Activated T-cell treated with anti-CD3 and anti-CD28 coated beads, Interleukin-2, amount 50 U/mL, for 72 hours (primary cell): ENCODE measurements at places on chromosomes 2 and 18. TPM values are rescaled to one million over a fixed set of nuclear protein-coding genes. Genes with fewer than 3 reads are reported as not detected.

Gene GLI2
- total RNA-seq: not detected

Gene FOXI3
- not detected for total RNA-seq

- H3K27me3 ChIP-seq: peaks cover 22% of the 10 kb centered on the region
- H3K36me3 ChIP-seq: no peaks in the 10 kb centered on the region
- H3K4me1 ChIP-seq: no peaks in the 10 kb centered on the region
- H3K27ac ChIP-seq: no peak overlapping the region
- H3K4me3 ChIP-seq: no peak overlapping the region
These were observed 304.3 kb downstream of the CDCA7 start for GRCh38 chr2:173658946-173659371.

GRCh38 chr2:135829378-135830135 is 7.4 kb downstream of the LCT start:
- no peak overlapping the region for H3K27ac ChIP-seq
- no peaks in the 10 kb centered on the region for H3K36me3 ChIP-seq
- H3K4me3 ChIP-seq: no peak overlapping the region

GRCh38 chr2:64848945-64849344 is 140.3 kb upstream of the SLC1A4 start:
- no peaks in the 10 kb centered on the region for H3K36me3 ChIP-seq
- H3K4me3 ChIP-seq: no peak overlapping the region
- H3K27me3 ChIP-seq: no peaks in the 10 kb centered on the region
- no peak overlapping the region for H3K27ac ChIP-seq
- H3K4me1 ChIP-seq: no peaks in the 10 kb centered on the region
- no peak for DNase-seq

DNA sequence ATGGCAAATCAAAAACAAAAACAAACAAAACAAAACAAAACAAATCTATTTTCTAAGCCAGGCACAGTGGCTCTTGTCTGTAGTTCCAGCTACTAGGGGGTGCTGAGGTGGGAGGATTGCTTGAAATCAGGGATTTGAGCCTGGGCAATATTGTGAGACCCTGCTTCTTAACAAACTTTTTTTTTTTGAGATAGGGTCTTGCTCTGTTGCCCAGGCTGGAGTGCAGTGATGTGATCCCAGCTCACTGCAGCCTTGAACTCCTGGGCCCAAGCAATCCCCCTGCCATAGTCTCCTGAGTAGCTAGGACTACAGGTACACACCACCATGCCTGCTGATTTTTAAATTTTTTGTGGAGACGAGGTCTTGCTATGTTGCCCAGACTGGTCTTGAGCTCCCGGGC is 6.2 kb downstream of the HPCAL1 start:
- no peak overlapping the region for H3K27ac ChIP-seq
- no peaks in the 10 kb centered on the region for H3K36me3 ChIP-seq
- no peak overlapping the region for H3K4me3 ChIP-seq
- no peaks in the 10 kb centered on the region for H3K27me3 ChIP-seq
- H3K4me1 ChIP-seq: peaks cover 59% of the 10 kb centered on the region
